ENCODE measurements at places on chromosomes 2 and 18. TPM values are rescaled to one million over a fixed set of nuclear protein-coding genes. Genes with fewer than 3 reads are reported as not detected.

The SERPINB12 gene
- total RNA-seq: not detected

The PPP4R3B gene
- 83.0 TPM for total RNA-seq

The DSG1 gene
- total RNA-seq: not detected

The FHOD3 gene
- total RNA-seq: not detected

The SLC40A1 gene
- 2.7 TPM for total RNA-seq

The AQP12B gene
- total RNA-seq: not detected

The NETO1 gene
- total RNA-seq: not detected

The ZBTB7C gene
- not detected for total RNA-seq

The CFAP210 gene
- total RNA-seq: not detected

The CCBE1 gene
- total RNA-seq: not detected

The ID2 gene
- total RNA-seq: 162 TPM

The BMP10 gene
- not detected for total RNA-seq

The HOXD4 gene
- total RNA-seq: not detected

The UGT1A4 gene
- total RNA-seq: not detected

The PTPN2 gene
- 52.6 TPM for total RNA-seq

Data from CD8-positive, alpha-beta memory T cell (primary cell).